ENCODE measurements at places on chromosomes 2 and 18. TPM values are rescaled to one million over a fixed set of nuclear protein-coding genes. Genes with fewer than 3 reads are reported as not detected.

GRCh38 chr2:128091726-128092080 is 703 bp downstream of the UGGT1 start:
- H3K36me3 ChIP-seq, result peaks cover 11% of the 10 kb centered on the region
- H3K4me3 ChIP-seq, result peak overlapping the region; percentile 94
- DNase-seq, result peak; percentile 20
- H3K4me1 ChIP-seq, result peaks cover 48% of the 10 kb centered on the region

GRCh38 chr2:232075080-232075479 is 113.6 kb downstream of the DIS3L2 start:
- H3K36me3 ChIP-seq, result no peaks in the 10 kb centered on the region
- DNase-seq, result no peak
- H3K4me3 ChIP-seq, result no peak overlapping the region
- H3K27me3 ChIP-seq, result no peaks in the 10 kb centered on the region

GRCh38 chr2:78290581-78291214 is 734.8 kb upstream of the REG3G start:
- DNase-seq, result no peak
- H3K36me3 ChIP-seq, result no peaks in the 10 kb centered on the region
- no peak overlapping the region for H3K27ac ChIP-seq
- no peaks in the 10 kb centered on the region for H3K27me3 ChIP-seq
- no peak overlapping the region for H3K4me3 ChIP-seq

- H3K4me1 ChIP-seq, result no peaks in the 10 kb centered on the region
- DNase-seq, result no peak
- no peak overlapping the region for H3K4me3 ChIP-seq
- H3K36me3 ChIP-seq, result no peaks in the 10 kb centered on the region
- no peak overlapping the region for H3K27ac ChIP-seq
Observed at GRCh38 chr2:98280376-98281102, 65.7 kb upstream of the CNGA3 start.

DNA sequence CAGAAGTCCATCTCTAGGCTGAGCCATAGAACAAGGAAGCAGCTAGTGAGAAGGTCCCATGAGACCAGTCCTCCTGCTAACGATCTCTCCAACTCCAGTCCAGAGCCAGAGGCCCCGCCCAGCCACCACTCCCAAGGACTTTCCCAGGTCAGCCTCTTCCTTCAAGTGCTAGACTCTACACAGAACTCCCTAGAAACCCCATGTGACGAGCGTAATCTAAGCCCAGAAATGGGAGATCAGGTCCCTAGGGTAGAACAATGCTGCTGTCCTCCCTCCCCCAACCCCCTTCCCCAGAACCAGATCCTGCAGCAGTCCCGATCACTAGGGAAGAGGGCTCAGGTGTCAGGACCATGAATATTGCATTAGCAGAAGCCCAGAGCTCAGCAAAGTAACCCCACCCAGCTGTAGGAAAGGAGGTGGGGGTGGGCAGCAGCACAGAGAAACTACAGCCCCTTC is 6.9 kb downstream of the DCTN1 start:
- H3K4me3 ChIP-seq, result no peak overlapping the region
- H3K27ac ChIP-seq, result no peak overlapping the region
- H3K4me1 ChIP-seq, result no peaks in the 10 kb centered on the region
- peaks cover 19% of the 10 kb centered on the region for H3K36me3 ChIP-seq
- no peaks in the 10 kb centered on the region for H3K27me3 ChIP-seq

The FOXD4L1 gene
- total RNA-seq, result not detected
